ENCODE measurements at places on chromosomes 7 and 10. TPM values are rescaled to one million over a fixed set of nuclear protein-coding genes. Genes with fewer than 3 reads are reported as not detected.
A peak's percentile ranks its signal among the peaks of the same experiment; 100 is the strongest.

The SLC39A12 gene
- not detected for total RNA-seq

The ANKRD30A gene
- total RNA-seq, result not detected

The EVX1 gene
- 1.4 TPM for total RNA-seq

- DNase-seq, result no peak
- no peak overlapping the region for H3K27ac ChIP-seq
- H3K36me3 ChIP-seq, result no peaks in the 10 kb centered on the region
- H3K4me1 ChIP-seq, result no peaks in the 10 kb centered on the region
- no peaks in the 10 kb centered on the region for H3K27me3 ChIP-seq
These were observed 31.1 kb upstream of the COMMD3 start for GRCh38 chr10:22285130-22285529.

GRCh38 chr10:122657255-122657654 lies 42.4 kb downstream of the C10orf120 start:
- no peaks in the 10 kb centered on the region for H3K36me3 ChIP-seq
- H3K27me3 ChIP-seq, result peaks cover 15% of the 10 kb centered on the region
- no peak overlapping the region for H3K4me3 ChIP-seq

- H3K4me1 ChIP-seq, result peaks cover 22% of the 10 kb centered on the region
- DNase-seq, result no peak
- H3K27me3 ChIP-seq, result no peaks in the 10 kb centered on the region
- H3K36me3 ChIP-seq, result no peaks in the 10 kb centered on the region
- peak overlapping the region; percentile 72 for H3K27ac ChIP-seq
- no peak overlapping the region for H3K4me3 ChIP-seq
These were observed 255.4 kb upstream of the PITRM1 start for GRCh38 chr10:3427950-3428354.

DNA sequence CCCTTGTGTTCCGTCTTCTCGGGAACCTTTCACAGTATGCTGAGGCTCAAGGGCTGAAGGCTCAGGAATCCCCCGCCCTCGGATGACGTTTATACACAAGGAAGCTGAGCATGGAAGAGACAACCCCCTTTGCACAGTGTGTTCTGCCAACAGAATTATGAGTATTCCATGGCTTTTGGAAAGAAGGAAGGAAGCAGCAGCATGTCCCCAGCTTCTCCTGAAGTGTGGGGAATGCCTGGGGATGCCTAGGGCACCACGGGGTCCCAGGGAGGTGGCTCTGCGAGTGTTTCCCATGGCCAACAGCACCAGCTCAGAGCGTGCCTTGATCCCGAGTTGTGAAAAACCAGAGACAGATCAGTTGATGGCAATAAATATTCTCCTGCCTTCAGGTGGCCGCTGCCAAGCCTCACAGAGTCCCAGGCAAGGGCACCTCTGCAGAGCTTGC lies 88.8 kb upstream of the DDC start:
- peaks cover 21% of the 10 kb centered on the region for H3K4me1 ChIP-seq
- H3K27me3 ChIP-seq, result no peaks in the 10 kb centered on the region
- H3K27ac ChIP-seq, result peak overlapping the region; percentile 78
- H3K36me3 ChIP-seq, result no peaks in the 10 kb centered on the region
- peak; percentile 59 for DNase-seq
- H3K4me3 ChIP-seq, result no peak overlapping the region

DNA sequence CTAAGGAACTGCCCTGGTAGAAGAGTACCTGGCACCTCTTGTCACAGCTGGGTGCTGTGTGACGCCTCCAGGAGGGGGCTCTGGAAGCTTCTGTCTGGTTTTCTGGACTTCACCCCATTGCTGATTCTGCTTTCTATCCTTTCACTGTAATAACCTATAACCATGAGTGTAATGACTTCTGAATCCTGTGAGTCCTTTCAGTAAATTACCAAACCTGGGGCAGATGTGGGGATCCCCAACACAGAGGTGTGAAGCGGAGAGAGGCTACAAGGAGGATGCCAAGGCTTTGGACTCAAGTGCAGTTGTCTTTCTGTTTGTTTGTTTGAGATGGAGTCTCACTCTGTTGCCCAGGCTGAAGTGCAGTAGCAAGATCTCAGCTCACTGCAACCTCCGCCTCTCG lies 143.7 kb downstream of the SFMBT2 start:
- DNase-seq, result no peak
- H3K4me3 ChIP-seq, result no peak overlapping the region
- no peaks in the 10 kb centered on the region for H3K27me3 ChIP-seq

GRCh38 chr7:27750316-27750715 lies 10.4 kb downstream of the TAX1BP1 start:
- no peaks in the 10 kb centered on the region for H3K4me1 ChIP-seq
- no peaks in the 10 kb centered on the region for H3K27me3 ChIP-seq
- H3K36me3 ChIP-seq, result no peaks in the 10 kb centered on the region
- no peak overlapping the region for H3K4me3 ChIP-seq

DNA sequence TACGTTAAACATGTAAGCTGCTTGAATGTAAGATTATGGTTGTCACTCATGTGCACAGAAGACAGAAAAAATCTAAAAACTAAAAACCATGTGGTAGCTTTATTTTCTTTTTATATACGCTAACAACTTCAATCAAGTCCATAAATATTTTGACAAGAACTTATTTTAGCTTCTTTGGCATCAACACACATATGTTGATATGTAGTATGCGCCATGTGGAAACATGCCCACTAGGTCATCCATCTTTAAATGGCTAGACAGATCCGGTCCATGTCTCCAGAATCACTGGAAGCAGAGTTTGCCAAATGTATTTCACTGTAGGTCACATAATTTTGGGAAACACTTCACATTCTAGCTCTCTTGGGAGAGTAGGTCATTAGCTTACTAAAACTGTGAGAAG lies 261.5 kb upstream of the IMMP2L start:
- H3K27me3 ChIP-seq, result no peaks in the 10 kb centered on the region
- H3K27ac ChIP-seq, result no peak overlapping the region
- no peak for DNase-seq
- H3K4me1 ChIP-seq, result no peaks in the 10 kb centered on the region
- no peaks in the 10 kb centered on the region for H3K36me3 ChIP-seq

Measured in transverse colon (tissue), 4 donors.